Stimulated activated CD8-positive, alpha-beta memory T cell treated with anti-CD3 and anti-CD28 coated beads, Interleukin-7, amount 100 ng/mL, for 4 hours (primary cell): ENCODE measurements at places on chromosomes 3 and 15.

- no peak for DNase-seq
Observed at GRCh38 chr15:91801836-91802534, 51.5 kb upstream of the SLCO3A1 start.

GRCh38 chr15:23416349-23417276 lies 30.4 kb downstream of the GOLGA6L2 start:
- no peak for DNase-seq

DNA sequence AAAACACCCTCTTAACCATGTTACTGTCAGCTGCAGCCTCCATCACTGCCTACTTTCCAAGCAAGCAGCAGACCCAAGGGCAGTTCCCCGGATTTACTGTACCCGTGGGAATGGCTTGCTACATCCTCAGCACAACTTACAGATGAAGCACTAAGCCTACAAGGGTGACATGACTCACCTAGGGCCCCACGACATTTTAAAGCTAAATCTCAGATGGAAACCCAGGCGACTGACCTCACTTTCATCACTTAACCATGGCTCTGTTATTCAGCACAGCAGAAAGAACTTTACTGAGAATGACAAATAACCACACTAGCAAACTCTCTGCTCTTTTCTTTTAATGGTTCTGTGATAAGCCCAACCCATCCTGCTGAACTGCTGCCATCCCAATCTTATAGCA lies 65.6 kb downstream of the SUMF1 start:
- DNase-seq, result no peak

GRCh38 chr3:130826516-130827182 lies 67.2 kb upstream of the ATP2C1 start:
- no peak for DNase-seq

GRCh38 chr15:63675263-63675662 lies 78.1 kb downstream of the FBXL22 start:
- no peak for DNase-seq

DNA sequence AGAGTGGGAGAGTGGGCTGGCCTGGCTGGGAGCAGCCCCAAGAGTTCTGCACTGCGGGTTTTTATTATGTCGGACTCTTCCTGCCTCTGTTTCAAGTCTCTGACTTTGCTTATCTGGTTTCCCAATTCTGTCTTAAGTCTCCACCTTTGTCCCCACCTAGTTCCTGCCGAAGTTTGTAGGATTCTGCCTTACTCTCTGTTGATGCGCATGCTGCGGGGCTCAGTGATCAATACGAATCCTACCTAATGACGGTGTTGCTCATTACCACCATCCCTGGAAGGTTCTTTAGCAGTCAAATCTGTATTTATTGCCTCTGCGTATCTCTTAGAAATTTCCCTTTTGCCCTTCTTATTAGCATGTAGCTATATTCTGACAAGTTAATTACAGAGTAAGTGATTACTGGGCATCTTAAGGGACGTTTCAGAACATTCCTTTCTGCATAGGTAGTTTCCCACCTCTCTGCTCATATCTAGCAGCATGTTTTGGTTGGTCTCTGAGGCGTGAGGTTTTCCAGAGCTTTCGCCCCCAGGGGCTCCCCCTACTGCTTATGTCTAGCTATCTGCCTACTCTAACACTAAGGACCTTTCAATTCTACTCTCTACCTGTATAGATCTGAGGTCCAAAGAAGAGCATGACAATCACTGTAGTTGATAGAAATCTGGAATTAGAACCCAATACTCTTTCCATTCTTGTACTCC lies 236.0 kb upstream of the EIF1B start:
- no peak for DNase-seq

GRCh38 chr3:4641863-4642563 lies 148.9 kb downstream of the ITPR1 start:
- no peak for DNase-seq

DNA sequence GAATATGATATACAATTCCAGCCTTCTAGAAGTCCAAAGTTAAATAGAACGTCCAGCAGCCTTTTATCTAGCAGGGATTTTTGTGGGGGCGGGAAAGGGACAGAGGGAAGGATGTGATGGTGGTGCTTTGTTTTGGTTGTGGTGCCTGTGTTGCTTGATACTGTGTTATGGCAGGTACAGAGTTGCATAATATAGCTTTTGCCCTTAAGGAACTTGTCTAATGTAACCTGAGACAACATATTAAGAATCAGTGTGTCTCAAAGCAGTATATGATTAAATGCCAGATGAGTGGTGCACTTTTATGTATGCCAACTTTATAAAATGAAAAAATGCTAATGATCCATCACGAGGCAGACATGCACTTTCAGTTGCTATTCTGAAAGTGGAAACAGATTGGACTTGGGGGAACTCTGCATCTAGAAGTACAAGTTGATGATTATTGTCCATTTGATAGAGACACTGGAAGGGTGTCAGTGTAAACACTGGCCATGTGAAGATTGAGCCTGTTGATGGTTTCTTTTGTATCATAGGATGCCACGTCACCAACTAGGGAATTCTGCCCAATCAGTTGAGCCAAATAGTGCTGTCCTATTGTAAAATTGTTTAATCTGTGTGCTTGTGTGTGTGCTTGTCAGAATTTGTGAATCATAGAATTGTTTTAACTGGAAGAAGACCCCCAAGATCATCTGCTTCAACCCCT lies 23.0 kb downstream of the NEO1 start:
- DNase-seq, result no peak

DNA sequence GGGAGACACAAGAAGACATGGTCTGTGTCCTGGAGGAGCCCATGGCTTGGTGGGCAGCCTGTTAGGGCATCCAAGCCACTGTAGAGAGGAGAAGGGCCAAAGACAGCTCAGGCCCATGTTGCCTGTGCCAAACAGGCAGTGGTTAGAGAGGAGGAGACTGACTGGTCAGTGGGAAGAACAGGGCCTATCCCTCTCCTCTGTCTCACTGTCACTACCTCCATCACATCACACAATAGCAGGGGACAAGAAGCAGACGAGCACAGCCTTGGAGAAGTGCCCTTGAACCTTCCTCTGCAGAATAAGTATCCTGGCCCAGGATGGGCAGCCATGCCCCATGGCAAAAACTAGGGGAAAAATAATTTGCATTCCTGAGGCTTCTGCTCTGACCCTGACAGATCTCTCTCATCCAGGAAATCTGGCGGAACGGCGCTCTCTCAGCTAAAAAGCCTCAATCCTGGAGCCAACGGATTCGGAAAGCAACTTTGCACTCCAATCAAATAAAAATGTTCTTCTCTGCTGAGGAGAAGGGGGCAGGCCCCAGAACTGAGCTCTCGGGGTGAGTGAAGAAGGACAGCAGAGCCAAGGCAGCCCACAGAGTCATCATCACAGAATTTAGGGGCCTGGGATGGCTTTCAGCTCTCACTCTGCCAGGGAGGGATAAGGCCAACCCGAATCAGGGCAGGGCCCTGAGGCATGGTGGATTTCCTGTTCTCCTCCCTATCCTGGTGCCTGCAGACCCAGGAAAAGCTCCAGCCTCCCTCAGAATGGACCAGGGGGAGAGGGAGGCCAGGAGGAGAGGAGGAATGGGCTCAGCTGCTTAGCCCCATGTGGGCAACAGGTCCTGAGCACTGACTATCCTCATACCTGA lies 1.6 kb downstream of the SHF start:
- DNase-seq, result no peak

- peak; percentile 46 for DNase-seq
Observed at GRCh38 chr15:68550498-68551295, 28.1 kb upstream of the CORO2B start.

DNA sequence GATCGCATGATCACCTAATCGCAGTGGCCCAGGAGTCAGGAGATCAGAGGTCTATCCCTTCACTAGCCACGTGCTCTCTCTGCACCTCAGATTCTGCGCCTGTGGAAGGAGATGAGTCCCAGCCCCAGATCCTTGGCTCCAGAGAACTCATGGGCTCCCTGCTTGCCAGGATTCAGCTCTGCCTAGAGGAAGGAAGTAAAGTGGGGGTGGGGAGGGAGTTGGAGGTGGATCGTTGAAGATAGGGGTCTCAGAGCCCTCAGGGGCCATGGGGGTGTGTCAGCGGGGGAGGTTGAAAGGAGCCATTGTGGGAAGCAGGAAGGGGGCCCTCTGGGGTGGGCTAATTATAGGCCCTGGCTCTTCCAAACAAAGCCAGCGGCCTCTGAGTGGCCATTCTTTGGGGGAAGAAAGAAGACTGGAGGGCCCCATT lies 11.3 kb upstream of the STRA6 start:
- DNase-seq, result no peak

DNA sequence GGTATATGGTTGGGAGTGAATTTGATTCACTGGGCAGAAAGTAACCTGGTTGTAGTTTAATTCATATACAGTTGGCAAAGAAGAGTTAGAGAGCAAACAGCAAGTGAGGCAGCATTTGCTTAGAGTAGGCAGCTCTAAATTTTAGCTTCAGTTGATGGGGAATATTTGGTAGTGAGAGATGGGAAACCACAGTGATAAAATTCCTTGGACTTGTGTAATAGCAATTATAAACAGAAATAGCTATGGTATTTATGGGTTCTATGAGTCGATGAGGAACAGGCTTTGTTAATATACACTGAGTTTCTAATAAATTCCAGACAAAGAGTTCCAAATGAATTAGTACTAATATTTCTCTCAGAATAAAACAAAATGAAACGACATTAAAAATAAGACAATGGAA lies 894.0 kb downstream of the ROBO2 start:
- DNase-seq, result no peak

DNA sequence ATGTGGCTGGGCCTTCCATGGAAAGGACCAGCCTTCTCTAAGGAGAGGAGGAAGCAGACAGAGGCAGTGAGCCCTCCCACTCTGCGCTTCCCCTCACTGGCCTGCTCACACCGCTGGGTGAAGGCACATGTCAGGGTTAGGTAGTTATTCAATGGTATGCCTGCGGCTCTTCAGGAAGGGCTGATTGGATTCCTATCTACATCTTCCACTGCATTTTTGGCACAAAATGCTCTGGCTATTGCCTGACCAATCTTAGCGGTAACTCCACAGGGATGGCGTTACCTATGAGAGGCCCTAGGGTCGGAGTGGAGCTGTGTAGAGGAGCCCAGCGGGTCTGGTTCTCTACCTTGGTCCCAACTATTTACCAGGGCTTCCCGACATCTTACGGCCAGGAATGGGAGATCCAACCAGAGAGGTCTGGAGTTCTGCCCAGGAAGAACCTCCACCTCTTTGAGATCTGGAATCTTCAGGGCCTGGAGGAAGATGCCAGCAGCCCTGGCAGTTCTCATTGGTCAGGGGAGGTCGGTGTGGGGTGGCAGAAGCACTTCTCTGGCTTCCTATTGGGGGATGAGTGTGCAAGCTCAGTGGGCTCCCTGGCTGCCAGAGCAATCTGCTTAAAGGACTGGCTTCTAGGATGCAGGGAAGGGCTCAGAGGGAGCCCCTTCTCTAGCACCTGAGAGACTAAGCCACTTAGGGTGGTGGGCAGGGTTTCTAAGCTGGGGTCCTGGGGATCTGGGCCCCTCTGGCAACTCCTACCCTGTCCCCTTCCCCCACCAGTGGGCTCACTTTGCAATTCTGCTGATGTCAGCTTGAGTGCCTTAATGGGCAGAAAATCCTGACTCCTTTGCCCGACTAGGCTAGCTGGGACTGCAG lies 24.3 kb downstream of the SNX33 start:
- no peak for DNase-seq

GRCh38 chr15:78037328-78037727 lies 40.2 kb downstream of the TBC1D2B start:
- no peak for DNase-seq

GRCh38 chr15:59993950-59994401 lies 10.1 kb upstream of the FOXB1 start:
- no peak for DNase-seq

GRCh38 chr15:80530737-80531365 lies 126.7 kb downstream of the ARNT2 start:
- DNase-seq, result no peak

- no peak for DNase-seq
Observed at GRCh38 chr3:42505849-42506410, 3.5 kb downstream of the VIPR1 start.

- DNase-seq, result no peak
Observed at GRCh38 chr15:44308415-44308814, 19.9 kb downstream of the GOLM2 start.

DNA sequence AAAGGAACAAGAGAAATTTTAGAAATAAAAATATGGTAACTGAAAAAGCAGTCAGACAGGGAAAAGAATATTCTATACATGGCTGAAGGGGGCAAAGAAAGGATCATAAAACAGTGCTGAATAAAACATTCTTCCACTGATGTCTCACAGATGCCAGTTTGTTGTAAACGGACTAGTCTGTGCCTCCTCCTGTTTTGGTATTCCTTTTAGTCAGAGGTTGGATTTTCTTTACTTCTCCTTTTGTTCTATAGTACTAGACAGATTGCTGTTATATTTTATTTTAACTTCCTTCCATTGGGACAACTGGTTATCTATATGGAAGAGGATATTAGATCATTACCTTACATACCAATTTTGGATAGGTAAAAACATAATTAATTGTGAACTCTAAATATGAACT lies 16.0 kb upstream of the GNB5 start:
- DNase-seq, result no peak

- no peak for DNase-seq
Observed at GRCh38 chr3:72082186-72082715, 297.3 kb upstream of the PROK2 start.

DNA sequence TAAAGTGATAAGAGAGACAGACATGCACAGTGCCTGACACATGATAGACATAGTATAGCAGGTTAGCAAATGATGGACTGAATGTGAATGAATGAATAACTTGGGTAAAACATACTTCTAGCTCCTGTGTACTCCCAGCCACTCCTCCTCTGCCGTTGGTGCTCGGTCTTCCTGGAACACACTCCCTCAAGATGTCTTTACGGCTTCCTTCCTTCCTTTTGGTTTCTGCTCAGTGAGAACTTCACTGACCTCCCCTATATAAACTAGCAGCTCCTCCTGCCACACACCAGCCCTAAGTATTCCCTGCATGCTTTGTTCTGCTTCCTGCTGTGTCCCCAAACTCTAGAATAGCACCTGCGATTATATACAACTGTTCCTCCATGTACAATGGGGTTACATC lies 50.2 kb downstream of the RAD54L2 start:
- DNase-seq, result no peak

GRCh38 chr15:77282333-77282732 lies 137.6 kb downstream of the PEAK1 start:
- DNase-seq, result no peak

GRCh38 chr3:11235385-11235784 lies 36.8 kb upstream of the ATG7 start:
- DNase-seq, result no peak

DNA sequence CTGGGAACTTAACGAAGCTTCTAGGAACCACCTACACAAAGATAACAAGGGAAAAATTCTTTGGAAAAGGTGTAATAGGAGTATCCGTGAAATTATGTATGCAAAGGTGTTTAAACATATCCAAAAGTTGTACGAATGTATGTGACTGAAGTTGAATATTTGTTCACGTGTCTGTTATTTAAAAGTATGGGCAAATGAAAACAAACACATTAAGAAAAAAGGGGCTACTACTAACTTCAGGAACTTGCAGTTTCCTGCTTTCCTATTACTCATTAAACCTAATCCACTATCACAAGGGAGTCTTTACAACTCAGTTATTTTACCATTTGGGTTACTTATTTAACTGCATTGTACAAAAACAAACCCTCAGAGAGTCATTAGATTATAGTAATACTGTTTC lies 33.9 kb upstream of the GRAMD1C start:
- no peak for DNase-seq

- DNase-seq, result no peak
Observed at GRCh38 chr3:133568294-133569014, 5.0 kb upstream of the CDV3 start.
